Caco-2 (cell line): ENCODE measurements at places on chromosomes 6 and 20.

DNA sequence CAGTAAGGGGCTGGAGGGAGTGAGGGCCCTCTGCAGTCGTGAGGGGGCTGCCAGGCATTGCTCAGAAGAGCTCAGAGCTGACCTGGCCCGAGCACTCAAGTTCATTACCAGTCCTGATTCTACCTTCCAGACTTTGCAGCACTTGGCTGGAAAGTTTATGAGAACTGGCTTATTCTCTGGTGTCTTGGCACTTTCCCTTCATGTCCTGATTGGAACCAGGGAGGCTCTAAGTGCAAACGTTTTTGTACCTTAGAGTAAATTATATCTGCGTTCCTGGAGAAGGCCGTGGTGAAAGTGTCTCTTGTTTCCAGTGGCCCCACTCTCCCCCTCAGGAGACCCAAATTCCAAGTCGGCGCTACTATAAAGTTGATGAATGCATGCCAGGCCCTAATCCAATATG is 402.3 kb downstream of the CDC5L start:
- H3K27me3 ChIP-seq: no peaks in the 10 kb centered on the region
- DNase-seq: no peak
- H3K4me3 ChIP-seq: no peak overlapping the region
- H3K36me3 ChIP-seq: no peaks in the 10 kb centered on the region
- no peak overlapping the region for H3K27ac ChIP-seq
- no peaks in the 10 kb centered on the region for H3K4me1 ChIP-seq

- no peak overlapping the region for H3K27ac ChIP-seq
- H3K27me3 ChIP-seq: no peaks in the 10 kb centered on the region
- peaks cover 13% of the 10 kb centered on the region for H3K4me1 ChIP-seq
- H3K36me3 ChIP-seq: peaks cover under 1% of the 10 kb centered on the region
- no peak overlapping the region for H3K4me3 ChIP-seq
Observed at GRCh38 chr20:33843854-33844253, 32.7 kb downstream of the CHMP4B start.

GRCh38 chr6:94510877-94511276 is 1066.5 kb upstream of the MANEA start:
- no peaks in the 10 kb centered on the region for H3K36me3 ChIP-seq
- no peak for DNase-seq
- H3K27ac ChIP-seq: no peak overlapping the region
- H3K27me3 ChIP-seq: no peaks in the 10 kb centered on the region
- H3K4me1 ChIP-seq: no peaks in the 10 kb centered on the region

DNA sequence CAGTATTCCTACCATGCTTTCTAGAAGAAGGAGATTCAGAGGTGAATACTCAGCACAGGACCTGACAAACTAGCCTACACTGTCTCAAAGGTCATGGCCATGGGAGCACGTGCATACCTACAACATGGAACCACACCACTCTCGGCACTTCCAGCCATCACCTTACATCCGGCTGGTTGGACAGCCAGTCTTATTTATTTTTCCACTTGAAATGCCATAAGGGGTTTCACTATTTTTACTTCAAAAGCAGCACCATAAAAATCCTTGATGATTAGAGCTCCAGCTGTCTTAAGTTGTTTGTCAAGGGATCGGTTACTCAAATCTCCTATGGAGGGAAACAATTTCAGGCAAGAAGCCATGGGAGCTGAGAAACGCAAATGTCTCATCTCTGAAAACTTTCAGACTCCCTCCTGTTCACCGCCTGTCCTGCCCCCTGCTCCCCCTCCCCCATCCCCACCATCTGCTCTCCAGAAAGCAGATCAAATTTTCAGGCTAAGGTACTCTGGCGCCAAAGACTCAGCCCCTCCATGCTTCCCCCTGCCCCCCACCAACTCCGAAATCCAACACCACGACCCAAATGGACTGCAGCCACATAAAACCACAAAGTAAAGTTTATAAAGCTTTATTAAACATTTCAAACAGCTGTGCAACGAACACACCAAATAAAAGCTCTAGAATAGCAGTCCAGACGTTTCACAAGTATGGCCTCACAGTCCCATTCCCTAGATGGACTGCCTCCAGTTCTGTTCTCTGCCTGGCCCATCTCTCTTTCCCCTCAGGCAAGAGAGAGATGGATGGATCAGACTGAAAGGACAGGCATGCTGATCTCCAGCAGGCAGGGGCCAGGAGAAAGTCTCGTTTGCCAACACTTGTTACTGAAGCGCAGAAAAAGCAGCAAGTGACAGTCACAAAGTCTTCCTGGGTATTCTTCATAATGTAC is 4.0 kb upstream of the NNAT start:
- peaks cover 17% of the 10 kb centered on the region for H3K36me3 ChIP-seq
- H3K4me3 ChIP-seq: no peak overlapping the region
- H3K4me1 ChIP-seq: no peaks in the 10 kb centered on the region
- H3K27me3 ChIP-seq: no peaks in the 10 kb centered on the region

DNA sequence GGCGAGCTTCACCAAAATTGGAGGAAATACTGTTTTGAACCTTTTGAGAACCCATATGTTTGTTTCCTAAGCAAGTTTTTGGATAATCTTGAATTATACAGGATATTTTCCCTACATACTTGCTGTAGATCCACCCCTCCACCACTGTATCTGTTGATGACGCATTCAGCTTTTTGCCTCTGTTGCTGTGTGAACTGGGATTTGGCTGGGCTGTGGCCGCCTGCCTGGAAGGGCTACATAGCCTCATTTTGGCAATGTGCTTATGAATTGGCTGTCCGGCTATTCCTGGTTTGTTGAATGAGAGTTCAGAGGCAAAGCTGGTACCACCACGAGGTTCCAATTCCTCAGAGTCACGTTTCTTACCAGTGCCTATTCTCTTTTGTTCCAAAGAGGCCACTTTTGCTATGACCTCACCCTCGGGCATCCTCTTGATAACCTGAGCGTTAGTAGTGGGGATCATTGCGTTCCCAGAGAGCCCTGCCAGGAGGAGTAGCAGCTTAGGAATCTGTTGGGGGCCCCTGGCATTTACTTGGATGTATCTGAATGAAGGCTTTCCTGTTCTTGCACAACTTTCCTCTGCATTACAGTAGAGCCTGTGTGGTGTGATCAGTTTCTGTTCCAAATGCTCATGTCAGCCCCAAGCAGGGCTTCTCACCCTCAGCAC is 6.4 kb downstream of the FAM83D start:
- H3K4me1 ChIP-seq: peaks cover 27% of the 10 kb centered on the region
- peak overlapping the region; percentile 57 for H3K27ac ChIP-seq
- no peaks in the 10 kb centered on the region for H3K27me3 ChIP-seq
- H3K36me3 ChIP-seq: no peaks in the 10 kb centered on the region; the same call in 1 of the 2 replicates
- no peak for DNase-seq

GRCh38 chr6:37536491-37537190 is 36.9 kb upstream of the CCDC167 start:
- no peak overlapping the region for H3K4me3 ChIP-seq
- H3K4me1 ChIP-seq: no peaks in the 10 kb centered on the region
- H3K27me3 ChIP-seq: no peaks in the 10 kb centered on the region
- no peak for DNase-seq
- no peak overlapping the region for H3K27ac ChIP-seq

DNA sequence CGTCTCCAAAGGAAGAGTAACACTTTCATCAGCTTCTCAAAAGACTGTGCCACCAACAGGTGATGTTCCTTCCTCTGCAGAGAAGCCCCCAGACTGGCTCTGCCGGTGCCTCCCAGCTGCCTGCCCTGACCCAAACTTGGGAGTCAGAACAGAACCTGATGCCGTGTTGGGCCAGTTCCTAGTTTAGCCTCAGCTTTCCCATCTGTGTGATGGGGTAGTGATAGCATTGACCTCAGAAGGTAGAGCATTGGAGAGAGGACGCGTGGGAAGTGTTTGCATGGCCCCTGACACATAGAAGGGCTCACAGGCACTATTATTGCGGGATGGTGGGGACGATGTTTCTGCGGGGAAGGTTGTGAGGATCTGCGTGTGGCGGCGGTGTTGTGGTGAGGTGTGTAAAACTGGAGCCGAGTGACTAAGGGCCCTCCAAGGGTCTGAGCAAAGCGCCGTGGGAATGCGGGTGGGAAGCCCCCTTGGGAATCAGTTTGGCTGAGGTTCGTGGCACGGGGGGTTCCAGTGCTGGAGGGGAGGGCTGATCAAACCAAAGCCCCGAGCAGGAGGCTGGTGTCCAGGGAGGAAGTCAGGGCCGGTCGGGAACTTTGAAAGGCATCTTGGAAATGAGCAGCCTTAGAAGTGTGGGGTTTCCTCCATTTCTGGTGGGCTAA is 1.7 kb downstream of the NTSR1 start:
- H3K4me1 ChIP-seq: no peaks in the 10 kb centered on the region
- H3K27ac ChIP-seq: no peak overlapping the region
- H3K4me3 ChIP-seq: no peak overlapping the region
- DNase-seq: no peak

GRCh38 chr6:159174263-159174969 is 5.2 kb downstream of the FNDC1 start:
- H3K27ac ChIP-seq: no peak overlapping the region
- H3K4me3 ChIP-seq: no peak overlapping the region
- no peaks in the 10 kb centered on the region for H3K4me1 ChIP-seq
- H3K27me3 ChIP-seq: 0 out of 2 replicates have a peak, but pooled peaks cover 2% of the 10 kb centered on the region
- DNase-seq: peak; percentile 58

DNA sequence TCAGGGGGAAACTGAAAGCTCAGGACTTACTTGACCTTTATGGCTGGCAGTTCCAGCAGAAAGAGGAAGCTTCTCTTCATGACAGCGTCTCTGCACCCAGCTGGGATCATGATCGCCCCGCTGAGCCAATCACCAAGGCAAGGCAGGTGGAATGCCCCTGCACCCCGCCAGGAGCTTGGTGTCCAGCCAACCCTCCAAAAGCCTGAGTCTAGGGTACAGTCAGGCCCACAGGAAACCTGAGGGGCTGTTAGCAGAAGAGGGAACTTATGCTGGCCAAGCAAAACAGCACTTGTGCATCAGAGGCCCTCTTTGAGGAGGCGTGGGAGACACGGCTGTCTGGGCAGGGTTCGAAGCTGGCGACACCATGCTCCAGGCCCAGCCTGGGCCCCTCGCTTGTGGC is 188.3 kb upstream of the GMDS start:
- H3K27ac ChIP-seq: no peak overlapping the region
- H3K4me1 ChIP-seq: peaks cover 7% of the 10 kb centered on the region
- H3K27me3 ChIP-seq: no peaks in the 10 kb centered on the region
- DNase-seq: no peak
- no peak overlapping the region for H3K4me3 ChIP-seq

GRCh38 chr20:25273541-25274358 is 25.9 kb downstream of the PYGB start:
- H3K4me3 ChIP-seq: no peak overlapping the region
- H3K36me3 ChIP-seq: no peaks in the 10 kb centered on the region; the same call in 1 of the 2 replicates
- H3K27me3 ChIP-seq: no peaks in the 10 kb centered on the region
- no peak overlapping the region for H3K27ac ChIP-seq

DNA sequence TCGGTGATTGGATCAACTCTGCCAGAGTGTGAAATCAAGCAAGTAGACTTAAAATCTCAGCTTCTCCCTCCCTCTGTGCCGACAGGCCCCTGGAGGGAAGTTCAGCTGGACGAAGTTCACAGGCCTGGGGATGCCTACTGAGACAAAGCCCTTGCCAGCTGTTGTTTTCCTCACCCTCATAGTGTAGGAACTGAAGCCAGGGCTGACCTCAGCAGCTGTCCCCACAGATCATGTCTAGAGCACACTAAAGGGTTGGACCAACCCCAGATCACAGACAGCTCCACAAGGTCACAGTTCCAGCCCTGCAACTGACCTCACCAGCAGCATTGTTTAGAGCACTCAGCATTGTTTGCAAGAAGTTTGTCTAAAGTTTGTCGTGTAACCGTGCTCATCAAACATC is 261.9 kb upstream of the ECI2 start:
- no peaks in the 10 kb centered on the region for H3K36me3 ChIP-seq
- no peak overlapping the region for H3K4me3 ChIP-seq
- peaks cover 6% of the 10 kb centered on the region for H3K4me1 ChIP-seq
- no peak overlapping the region for H3K27ac ChIP-seq
